ENCODE measurements at places on chromosomes 5 and 9. TPM values are rescaled to one million over a fixed set of nuclear protein-coding genes. Genes with fewer than 3 reads are reported as not detected.

DNA sequence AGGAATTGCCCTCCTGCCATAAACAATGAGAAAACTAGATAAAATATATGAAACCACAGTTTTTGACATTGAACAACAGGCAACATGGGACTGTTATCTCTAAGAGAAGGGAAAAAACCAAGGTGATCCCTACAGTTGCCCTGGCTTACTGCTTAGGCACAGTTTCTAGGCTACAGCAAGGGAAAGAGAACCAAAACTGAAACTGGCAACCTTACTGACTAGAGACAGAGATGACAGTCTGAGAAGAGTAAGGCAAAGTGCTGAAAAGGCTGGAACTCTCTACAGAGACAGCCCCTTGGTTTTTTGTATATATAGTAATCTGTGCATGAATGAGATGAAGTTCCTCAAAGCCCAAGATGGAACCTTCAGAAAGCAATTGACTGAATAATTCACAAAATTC, 36.2 kb upstream of the REEP2 start:
- no peak for DNase-seq

DNA sequence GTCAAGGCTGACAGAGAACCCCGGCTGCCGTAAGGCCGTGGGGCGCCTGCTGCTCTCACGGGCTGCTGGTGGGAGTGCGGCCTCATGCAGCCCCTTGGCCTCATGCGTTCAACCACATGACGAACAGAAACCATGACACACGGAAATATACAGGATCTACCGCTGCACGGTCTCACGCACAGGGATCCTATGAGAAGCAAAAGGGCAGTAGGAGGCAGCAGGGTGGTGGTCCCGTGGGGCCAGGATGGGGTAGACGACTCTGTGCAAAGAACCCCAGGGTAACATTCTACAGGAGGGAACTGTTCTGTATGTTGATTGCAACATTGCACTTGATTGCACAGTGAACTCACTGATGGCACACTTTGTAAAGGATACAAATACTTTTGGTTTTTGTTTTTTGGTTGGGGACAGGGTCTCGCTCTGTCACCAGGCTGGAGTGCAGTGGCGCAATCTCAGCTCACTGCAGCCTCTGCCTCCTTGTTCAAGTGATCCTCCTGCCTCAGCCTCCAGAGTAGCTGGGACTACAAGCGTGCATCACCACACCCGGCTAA, 51.6 kb downstream of the NACC2 start:
- no peak for DNase-seq

CAMK2A gene
- 0.04 TPM for total RNA-seq

DNA sequence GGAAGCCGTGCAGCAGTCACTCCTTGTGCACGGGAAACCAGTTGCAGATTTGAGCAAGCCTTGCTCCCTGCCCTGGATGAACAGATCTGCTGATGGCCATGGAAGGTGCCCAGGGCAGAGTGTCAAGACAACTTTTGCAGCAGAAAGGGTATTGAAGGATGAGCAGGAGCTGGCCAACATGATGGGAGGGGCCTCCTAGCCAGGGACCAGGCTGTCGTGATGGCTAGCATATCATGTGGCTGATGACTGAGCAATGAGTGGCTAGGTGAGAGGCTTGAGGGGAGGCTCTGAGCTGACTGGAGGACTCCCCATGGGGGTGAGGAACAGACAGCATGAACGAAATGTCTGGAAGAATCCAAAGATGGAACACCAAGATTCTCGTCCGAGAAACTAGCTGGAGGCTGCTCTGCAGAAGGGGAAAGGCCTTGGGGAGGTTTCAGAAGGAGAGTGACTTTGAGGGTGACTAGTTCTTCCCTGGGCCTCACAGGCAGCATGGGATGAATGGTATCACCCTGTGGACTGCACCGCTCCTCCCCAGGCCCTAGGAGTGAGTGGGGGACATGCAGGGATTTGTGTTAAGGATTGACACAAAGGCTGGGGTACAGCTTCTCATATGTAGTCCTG, 18.5 kb downstream of the PPARGC1B start:
- DNase-seq, result no peak

GRCh38 chr5:125054146-125054545, 307.7 kb upstream of the ZNF608 start:
- peak; percentile 68 for DNase-seq

GRCh38 chr5:138083702-138084101, at the start of gene WNT8A:
Gene WNT8A, plus strand, starts transcription at chr5:138084033. Its CDS starts 95 bp downstream, at chr5:138084128.
- DNase-seq, result no peak

DNA sequence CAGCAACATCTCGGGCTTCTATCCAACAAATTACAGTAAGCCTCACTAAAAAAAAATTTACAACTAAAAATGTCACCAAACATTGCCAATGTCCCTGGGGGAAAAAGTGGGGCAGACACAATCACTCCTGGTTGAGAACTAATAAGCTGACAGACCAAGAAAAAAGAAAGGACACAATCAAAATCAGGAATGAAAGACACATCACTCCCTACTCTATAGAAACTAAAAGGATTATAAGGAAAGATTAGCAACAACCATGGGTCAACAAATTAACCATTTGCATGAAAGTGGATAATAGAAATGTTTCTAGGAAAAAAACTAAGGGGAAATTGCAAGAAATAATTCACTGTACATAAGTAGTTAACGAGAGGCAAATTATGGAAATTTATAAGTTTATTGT, 53.4 kb downstream of the AGTPBP1 start:
- DNase-seq, result no peak

PCDHGB2 gene
- under 0.01 TPM for total RNA-seq

GRCh38 chr5:43338862-43339261, 25.6 kb upstream of the HMGCS1 start:
- DNase-seq, result no peak

DNA sequence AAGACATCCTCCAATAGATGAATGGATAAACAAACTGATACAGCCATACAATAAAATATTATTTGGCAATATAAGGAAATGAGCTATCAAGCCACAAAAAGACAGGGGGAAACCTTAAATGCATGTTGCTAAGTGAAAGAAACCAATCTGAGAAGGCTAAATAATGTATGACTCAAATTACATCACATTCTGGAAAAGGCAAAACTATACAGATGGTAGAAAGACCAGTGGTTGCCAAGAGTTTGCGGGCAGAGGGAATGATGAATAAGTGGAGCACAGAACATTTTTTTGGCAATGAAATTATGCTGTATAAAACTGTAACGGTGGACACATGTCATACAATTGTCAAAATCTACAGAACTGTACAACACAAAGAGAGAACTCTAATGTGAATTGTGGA, 63.3 kb downstream of the CSF2 start:
- peak; percentile 95 for DNase-seq

PCDHA13 gene
- 0.04 TPM for total RNA-seq

GRCh38 chr5:38999037-38999436, 75.2 kb downstream of the RICTOR start:
- DNase-seq, result no peak

PCDHAC2 gene
- 4.6 TPM for total RNA-seq

EPB41L4B gene
- total RNA-seq, result 6.5 TPM

GRCh38 chr9:14271093-14271673, 42.8 kb downstream of the NFIB start:
- DNase-seq, result no peak

DNA sequence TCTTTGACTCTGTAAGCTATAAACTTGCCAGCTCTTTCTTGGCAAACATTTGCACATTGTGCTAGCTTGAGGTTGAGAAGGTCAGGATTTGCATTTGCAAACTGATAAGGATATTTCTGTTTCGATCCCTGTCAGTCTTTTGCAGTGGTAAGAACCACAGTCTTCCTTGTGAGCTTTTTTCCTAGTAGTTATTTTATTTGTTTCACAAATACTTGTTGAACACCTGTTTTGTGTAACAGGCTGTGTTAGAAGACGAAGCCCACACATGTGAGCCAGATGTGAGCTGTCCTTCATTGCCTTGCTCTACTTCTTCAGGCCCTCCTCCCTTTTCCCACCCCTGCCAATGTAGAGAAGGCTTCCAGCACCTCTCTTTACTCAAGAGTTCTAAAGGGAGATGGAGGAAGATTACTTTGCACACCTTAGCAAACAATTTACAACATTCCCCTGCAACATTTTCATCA, 327.0 kb upstream of the KLF4 start:
- DNase-seq, result no peak

TMEM215 gene
- total RNA-seq, result not detected

- DNase-seq, result no peak
Measured at GRCh38 chr5:98282521-98282920, 490.9 kb upstream of the RGMB start.

C9orf153 gene
- total RNA-seq, result 0.28 TPM

C5orf34 gene
- total RNA-seq, result 6.4 TPM

GRCh38 chr5:14475045-14475444, 106.5 kb upstream of the OTULINL start:
- DNase-seq, result peak; percentile 94

GRCh38 chr9:121253821-121254501, 14.0 kb upstream of the GSN start:
- DNase-seq, result no peak

DNA sequence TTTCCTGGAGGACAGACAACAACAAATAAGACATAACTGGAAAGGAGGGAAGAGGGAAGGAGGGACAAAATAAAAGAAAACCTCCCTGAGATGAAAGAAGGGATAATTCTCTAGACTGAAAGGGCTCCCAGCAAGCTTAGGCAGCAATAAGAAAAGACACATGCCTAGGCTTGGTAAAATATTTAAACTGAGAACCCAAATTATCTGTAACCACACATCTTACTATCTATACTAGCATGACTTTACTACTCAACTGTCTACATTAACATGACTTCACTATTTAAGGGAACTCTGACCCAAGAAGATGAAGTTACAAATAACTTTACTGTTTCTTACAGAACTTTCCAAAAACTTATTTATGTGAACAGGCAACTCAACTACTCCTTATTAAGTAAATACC, 95.9 kb downstream of the EPB41L4A start:
- no peak for DNase-seq

SNX2 gene
- 54.7 TPM for total RNA-seq

- no peak for DNase-seq
Measured at GRCh38 chr5:142748132-142748531, 22.0 kb upstream of the ARHGAP26 start.

- DNase-seq, result no peak
Measured at GRCh38 chr5:44178414-44178813, 210.8 kb downstream of the FGF10 start.

C9 gene
- not detected for total RNA-seq

AHRR gene
- 0.18 TPM for total RNA-seq

MCIDAS gene
- total RNA-seq, result not detected

GRCh38 chr5:132771503-132771998, 5.5 kb downstream of the SEPTIN8 start:
- no peak for DNase-seq

GRCh38 chr5:54844905-54845566, 140.4 kb downstream of the ESM1 start:
- DNase-seq, result no peak

DRD1 gene
- total RNA-seq, result not detected

DNA sequence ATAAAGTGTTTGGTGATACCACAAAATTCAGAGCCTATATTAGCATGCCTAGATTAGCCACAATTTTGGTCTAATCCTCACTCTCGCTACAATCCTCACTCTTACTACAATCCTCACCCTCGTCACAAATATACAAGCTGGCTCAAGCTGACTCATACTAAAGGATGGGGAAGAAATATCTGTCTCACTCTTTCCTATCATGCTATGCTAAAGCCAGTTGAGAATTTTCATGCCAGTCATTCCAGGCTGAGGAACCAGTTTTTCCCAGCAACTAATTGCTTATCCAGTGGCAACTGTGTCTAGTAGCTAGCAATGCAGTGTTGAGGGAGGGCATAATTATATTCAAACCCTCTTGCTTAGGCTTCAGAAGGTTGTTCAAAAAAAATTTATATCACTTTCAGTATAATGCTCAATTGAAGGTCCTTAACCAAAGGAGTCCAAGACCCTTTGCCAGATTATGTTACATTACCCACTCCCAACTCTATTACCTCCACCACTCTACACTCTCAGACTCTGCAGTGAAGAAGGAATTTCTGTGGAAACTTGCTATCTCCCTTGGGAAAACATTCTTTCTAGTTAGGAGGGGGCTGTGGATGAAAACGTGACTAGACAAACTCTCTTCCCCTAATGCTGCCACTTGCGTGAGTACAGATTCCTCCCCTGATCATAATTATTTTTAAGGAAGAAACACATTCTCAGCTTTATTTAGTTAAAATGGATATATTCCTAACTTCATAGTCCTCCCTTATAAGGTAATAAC, 810.3 kb upstream of the ACO1 start:
- DNase-seq, result peak; percentile 74

- no peak for DNase-seq
Measured at GRCh38 chr9:93020771-93021670, 37.5 kb upstream of the SUSD3 start.

DNA sequence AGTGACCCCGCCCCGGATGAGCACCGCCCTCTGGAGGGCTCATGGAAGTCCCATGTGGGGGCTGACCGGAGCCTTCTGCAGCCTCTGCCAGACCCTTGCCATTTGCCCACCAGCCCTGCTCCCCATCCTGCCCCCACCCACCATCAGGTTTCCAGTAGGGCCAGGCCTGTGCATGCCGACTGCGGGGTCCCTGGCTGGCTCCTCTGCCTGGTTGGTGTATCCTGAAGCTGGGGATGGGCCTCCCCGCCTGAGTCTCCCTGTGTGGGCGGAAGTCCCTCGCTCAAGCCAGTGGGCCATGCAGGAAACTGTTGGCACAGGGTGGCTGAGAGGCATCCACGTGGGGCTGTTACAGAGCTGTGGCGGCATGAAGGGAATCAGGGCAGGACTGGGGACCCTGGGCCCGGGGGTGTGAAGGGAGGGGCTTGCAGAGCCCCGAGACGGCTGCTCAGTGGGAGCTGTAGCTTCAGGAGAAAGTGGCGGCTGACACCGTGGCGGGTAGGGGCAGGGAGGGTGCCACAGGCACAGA, 88.7 kb downstream of the RXRA start:
- no peak for DNase-seq
